ENCODE measurements at places on chromosomes 4 and X.
A peak's percentile ranks its signal among the peaks of the same experiment; 100 is the strongest.

DNA sequence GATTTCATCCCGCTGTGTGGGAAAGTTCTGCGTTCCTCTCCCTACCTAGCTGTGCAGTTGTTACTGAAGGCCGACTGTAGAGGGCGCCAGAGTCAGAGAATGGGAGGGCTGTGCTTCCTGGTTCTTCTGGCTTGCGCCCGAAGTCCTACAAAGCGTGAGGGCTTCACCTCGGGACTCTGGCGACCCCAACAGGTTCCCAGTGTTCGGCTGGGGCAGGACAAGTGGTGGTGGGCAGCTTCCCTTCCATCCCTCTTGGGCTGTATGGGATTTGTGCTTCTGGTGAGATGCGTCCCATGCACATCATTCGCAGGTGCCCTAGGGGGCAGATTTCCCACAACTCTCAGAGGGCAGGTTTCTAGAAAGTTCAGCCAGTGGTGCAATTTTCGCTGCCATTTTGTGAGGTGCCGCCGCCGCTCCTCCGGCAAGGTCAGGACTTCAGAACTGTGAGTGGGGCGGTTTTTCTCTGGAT is 27.3 kb downstream of the CT45A1 start:
- peak; percentile 13 for DNase-seq

GRCh38 chr4:152045807-152046571 is 285.2 kb upstream of the GATB start:
- no peak for DNase-seq

DNA sequence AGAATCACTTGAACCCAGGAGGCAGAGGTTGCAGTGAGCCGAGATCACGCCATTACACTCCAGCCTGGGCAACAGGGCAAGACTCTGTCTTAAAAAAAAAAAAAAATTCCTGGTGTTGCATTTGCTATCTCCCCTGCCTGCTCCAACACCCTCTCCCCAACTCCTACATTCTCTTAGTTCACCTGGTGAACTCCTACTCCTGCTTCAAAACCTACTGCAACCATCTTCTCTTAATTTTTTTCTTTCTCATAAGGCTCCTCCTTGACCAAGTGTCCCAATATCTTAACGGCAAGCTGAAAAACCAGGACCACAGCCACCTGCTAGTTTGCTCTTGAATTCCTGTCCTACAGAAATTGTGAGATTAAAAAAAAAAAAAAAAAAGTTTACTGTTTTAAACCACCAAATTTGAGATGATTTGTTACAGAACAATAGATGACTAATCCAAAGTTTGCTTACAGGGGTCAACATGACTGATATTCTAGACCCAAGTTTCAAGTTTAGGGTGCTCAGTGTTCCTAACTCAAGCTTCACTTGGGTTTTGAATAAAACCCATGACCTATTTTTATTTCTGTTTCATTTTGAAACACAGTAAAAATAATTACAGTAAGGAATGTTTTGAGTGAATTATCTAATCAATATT is 13.1 kb upstream of the ANXA5 start:
- DNase-seq: no peak

DNA sequence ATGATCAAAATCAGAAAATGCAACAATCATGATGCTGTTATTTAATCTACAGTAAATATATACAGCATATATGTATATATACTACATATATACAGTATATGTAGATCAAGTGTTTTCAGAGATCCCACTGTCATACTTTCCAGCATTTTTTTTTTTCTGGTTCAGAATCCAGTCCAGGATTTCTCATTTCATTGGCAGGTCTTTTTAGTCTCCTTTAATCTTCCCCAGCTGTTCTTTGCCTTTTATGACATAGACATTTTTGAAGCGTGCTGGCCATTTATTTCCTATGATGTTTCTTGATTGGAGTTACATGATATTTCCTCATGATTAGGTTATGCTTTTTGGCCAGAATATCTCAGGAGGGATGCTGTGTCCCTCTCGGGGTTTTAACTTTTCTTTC is 92.0 kb upstream of the TLR2 start:
- DNase-seq: no peak

GRCh38 chrX:71997320-71997719 is 86.7 kb downstream of the NHSL2 start:
- DNase-seq: no peak

GRCh38 chr4:147543034-147543433 is 62.1 kb downstream of the EDNRA start:
- DNase-seq: no peak

DNA sequence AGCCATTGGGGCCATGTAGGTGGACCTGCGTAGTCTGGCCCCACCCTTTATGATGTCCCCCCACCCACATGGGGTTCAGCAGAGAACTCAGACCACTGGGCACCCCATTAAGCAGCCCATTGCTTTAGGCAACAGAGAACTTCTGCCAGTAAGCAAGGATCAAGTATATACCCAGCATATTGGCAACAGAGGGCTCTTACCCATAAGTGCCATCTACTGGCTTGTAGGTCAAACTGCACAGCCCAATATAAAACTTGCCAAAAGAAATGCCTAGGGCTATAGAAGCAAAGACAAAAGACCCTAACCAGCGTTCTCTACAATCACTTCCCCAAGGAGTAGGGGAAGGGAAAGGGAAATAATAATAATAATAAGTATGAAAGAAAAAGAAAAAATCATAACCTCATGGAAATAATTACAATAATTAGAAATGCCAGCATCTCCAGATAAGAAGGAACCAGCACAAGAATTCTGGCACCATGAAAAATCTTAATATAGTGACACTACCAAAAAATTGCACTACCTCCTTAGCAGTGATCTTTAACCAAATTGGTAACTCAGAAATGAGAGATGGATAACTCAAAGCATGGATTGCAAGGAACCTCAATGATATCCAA is 1090.7 kb downstream of the FAT4 start:
- DNase-seq: no peak

All from activated T-helper 2 cell treated with anti-CD3 and anti-CD28 coated beads, Interferon-gamma antibody, Interleukin-2, Interleukin-4, amounts not matched to agents 10 μg/mL and 5 μg/mL and 100 μg/mL, durations not matched to agents 14 hours and 24 hours and 36 hours (primary cell).